ENCODE measurements at places on chromosomes 16 and 17.

DNA sequence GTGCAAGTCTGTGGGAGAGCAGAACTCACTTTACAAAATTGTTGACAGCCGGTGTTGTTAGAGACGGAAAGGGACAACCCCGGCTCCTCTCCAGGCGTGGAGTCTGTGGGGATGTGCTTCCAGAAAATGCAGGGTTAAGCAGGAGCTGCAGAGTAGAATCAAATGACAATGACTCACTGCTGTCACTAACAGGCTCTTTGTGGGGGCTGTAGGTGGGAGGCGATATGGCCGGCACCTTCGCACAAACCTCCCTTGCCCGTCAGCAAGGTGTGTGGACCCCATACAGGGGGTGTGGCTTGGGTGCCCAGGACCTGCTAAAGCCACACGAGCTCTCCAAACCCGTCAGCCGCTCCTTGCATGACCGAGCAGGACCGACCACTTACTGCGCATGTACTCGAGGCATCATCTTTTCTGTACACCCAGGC lies 5.8 kb downstream of the PDK2 start:
- no peak for DNase-seq

- no peak for DNase-seq
These were observed 1.4 kb upstream of the HOXB2 start for GRCh38 chr17:48546137-48546923.

- DNase-seq: no peak
These were observed 275.8 kb upstream of the MAF start for GRCh38 chr16:79876332-79876730.

GRCh38 chr16:82384949-82385348 lies 214.9 kb upstream of the MPHOSPH6 start:
- no peak for DNase-seq

DNA sequence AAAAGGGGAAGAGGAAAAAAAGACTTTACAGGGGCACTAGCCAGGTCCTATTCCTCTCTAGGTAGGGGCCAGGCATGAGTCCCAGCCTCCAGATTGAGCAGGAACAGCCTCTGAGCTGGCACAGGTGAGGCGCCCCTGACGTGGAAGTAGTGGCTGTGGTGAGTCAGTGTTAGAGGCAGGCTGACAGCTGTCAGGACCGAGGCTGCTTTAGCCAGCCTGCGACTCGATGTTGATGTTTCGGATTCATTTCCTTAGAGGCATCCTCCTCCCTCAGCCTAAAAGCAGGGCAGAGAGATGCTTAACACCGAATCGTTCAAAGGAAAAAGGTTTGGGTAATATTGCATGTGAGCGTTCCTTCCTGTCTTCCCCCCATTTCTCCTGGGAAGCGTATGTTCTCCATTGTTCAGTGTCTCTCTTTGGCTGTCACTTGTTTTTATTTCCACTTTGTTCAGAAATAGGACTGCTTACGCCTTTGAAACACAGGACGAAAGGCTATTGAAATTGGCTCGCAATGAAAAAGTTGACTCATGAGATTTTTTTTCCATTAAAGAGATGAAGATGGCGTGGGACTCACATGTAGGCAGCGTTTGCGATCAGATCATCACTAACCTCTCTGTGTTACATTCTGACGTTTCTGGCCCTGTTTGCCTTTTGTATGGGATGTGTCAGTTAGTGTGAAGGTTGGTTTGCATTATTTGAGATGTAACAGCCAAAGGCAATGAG lies 1.3 kb downstream of the KIAA0513 start:
- DNase-seq: peak; percentile 50

GRCh38 chr17:58626905-58627304 lies 64.9 kb downstream of the TEX14 start:
- DNase-seq: no peak

DNA sequence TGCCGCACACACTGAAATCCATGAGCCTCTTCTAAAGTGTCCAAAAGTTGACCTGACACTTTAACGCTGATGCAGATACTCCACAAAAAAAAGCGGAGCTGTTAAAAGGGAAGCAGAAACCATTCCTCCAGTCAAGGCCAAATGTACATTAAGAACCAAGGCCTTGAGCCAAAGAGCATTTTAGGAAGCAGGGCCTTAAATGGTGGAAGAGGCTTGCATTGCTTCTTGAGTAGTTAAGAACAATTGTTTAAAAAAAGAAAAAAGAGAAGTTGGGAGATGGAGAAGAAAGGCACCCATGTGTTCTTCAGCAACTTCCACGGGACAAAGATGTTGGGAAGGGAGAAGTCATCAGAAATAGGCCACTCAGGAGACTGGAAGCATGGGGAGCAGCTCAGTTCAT lies 6.3 kb downstream of the ZFHX3 start:
- DNase-seq: no peak

DNA sequence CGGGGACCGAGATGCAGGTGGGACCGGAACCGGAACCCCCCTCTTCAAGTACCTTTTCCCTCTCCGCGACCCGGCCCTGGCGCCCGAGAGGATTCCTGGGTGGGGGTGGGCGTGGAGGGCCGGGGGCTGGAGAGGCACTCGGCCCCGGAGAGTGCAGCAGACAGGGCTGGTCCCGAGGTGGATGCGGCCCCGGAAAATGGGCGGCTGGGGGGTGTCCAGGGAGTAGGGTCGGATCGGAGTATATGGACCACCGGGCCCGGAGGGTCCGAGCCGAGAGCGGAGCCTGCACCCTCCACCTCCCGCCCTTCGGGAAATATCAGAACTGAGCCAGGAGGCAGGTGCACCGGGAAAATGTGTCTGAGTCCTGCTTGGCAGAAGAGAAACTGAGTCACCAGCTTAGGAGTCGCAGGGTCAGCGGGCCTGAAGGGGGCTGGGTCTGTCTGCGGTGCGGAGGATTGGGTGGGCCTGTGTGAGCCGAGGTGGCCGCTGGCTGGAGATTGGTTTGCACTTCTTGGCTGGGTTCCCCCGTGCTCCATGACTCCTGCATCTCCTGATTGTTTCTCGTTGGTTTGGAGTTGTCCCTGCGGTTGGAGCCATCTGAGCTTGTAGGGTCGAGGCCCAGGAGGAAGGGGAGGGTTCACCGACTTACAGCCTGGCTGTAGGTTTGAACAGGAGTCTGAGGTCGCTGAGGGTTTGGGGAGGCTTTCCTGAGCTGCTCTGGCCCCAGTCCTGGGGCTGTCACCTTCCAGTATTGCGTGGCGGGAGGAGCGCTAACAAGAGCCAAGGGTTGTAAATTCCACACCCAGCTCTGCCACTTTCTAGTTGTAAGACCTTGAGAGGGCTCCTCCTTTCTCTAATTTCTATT lies 518 bp downstream of the SH2B1 start:
- peak; percentile 37 for DNase-seq

GRCh38 chr16:27883576-27883975 lies 179.9 kb downstream of the GSG1L start:
- no peak for DNase-seq

DNA sequence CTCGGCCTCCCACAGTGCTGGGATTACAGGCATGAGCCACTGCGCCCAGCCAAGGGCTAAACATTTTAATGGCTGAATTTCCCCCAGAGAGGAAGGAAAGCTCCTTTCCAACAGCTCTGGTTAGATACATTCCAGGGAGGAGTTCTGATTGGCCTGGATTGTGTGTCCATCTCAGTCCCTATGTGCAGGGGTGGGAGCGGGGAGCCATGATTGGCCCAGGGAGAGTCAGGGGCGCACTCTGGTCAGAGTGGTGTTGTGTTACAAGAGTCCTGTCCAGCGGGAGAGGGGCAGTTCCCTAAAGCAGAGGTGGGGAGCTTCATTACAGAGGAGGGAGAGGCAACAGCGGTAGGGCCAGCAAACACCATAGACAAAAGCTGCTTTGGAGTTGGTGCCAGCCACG lies 75.0 kb downstream of the RAP1GAP2 start:
- no peak for DNase-seq

DNA sequence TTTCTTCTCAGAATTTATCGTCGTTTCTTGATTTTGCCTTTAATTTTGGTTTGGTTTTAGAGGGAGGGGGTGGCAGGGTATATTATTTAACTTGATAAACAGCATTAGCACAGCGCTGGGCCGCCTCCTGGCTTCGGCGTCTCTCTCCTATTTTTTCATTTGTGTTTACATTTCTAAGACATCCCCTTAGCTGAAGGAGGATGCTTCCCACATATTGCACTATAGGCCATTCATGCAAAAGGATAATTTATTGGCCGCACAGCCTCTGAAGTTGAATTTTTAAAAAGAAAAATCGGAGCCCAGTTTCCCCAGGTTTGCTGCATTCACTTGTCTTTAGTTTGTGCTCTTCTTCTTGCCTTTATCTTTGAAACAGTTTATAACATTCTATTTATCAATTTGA lies 497.4 kb upstream of the ZFHX3 start:
- no peak for DNase-seq

- no peak for DNase-seq
These were observed 23.8 kb downstream of the NACA2 start for GRCh38 chr17:61567045-61567802.

- DNase-seq: no peak
These were observed 4.0 kb downstream of the SYNGR3 start for GRCh38 chr16:1993731-1994131.

GRCh38 chr17:27944546-27945332 lies 51.6 kb upstream of the LYRM9 start:
- no peak for DNase-seq

GRCh38 chr17:78664476-78665386 lies 87.5 kb upstream of the DNAH17 start:
- no peak for DNase-seq

DNA sequence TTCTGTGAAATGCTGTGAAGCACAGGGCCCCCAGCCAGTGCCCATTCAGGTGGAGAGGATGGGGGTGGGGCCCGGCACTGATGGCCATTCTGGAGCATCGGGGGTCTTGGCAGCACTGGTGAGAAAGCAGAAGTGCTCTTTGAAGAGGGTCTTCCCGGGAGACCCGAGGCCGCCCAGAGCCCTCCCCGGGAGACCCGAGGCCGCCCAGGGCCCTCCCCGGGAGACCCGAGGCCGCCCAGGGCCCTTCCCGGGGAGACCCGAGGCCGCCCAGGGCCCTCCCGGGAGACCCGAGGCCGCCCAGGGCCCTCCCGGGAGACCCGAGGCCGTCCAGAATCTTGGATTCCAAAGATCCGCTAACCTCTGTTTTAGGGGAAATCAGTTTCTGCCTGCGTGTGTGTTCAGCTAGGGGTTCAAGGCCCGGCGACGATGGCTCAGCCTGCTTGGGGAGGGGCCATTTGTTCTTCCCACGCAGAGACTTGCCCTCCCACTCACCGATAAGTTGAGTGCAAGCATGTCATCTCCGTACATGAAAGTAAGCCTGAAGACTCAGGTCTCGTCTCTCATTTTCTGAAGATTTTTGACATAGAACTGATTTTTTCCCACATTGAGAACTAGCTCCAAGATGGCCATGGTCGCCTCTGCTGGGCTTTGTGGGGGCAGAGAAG lies 35.2 kb upstream of the CAPN15 start:
- DNase-seq: no peak

DNA sequence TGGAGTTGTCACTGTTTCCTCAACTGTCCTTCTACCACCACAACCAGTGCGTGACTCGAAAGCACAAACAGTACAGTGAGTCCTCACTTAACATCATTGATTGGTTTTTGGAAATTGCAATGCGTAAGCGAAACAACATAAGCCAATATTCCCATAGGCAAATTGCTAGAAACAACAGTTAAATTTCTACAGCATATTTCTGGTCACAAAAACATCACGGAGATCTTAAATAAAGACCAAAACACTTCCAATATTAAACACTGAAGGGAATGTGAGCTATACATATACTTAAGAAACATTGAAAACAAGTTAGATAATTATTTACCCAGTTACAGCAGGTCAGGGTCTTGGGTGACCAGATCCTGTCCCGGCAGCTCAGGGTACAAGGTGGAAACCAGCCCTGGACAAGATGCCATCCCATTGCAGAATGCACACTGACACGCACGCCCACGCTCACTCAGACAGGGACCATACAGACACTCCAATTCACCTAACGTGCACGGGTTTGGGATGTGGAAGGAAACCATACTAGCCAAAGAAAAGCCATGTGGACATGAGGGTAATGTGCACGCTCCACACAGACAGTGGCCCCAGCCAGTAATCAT lies 4.7 kb downstream of the SLC13A5 start:
- no peak for DNase-seq

DNA sequence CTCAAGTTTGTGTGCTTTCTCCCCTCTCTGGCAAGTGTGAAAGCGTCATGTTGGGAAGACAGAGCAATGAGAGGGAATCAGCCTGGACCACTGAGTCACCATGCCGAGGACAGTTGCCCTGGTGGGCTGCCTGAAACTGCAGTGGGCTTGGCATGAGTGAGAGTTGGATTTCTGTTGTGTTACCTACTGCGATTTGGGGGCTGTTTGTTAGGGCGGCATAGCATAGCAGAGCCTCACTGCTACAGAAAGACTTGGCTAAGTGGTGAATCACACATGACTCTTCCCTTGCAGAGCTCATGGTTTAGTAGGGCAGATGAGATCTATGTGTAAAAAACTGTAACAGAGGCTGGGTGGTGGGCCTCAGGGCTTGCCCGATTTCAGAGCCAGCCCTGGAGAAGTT lies 324.6 kb downstream of the C16orf95 start:
- no peak for DNase-seq

GRCh38 chr16:23101012-23101550 lies 48.2 kb downstream of the USP31 start:
- DNase-seq: no peak

DNA sequence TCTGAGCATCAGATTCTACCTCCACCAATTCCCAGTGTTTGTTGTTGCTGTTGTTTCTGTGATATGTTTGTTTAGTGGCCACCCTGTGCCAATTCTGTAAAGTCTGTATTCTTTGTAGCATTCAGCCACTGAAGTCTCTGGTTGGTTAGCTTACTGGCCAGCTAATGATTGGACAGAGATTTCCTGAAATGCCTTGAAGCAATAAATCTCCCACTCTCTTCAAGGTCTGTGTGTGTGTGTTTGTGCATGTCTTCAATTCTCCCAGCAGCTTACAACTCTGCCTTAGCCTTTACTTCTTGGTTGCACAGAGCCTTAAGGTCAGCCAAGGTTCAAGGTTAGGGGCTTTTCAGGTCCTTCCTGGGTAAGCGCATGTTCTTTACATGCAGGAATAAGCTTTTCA lies 38.2 kb downstream of the PRPSAP2 start:
- no peak for DNase-seq

DNA sequence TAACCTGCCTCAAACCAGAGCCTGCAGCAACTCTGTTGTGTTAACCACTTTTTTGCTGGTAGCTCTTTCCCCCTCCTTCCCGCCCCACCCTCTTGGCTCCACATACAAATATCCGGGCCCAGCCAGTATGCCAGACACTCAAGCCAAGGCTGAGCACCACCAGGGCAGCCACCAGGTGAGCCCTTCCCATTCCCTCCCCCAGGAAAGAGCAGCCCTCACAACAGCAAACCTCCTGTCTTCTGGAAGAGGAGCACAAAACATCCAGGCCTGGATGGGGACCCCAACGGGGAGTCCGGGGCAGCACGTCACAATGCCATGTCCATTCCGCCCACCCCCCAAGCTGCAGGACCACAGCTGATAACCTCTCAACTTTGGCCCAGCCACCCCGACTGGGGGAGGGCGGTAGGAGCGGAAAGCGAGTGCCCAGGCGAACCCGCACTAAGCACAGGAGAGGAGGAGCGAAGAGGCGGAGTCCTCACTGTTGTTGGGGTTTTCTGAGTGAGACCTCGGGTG lies 757 bp downstream of the ORMDL3 start:
- DNase-seq: peak; percentile 21

GRCh38 chr16:4687946-4688673 lies 5.3 kb upstream of the NUDT16L1 start:
- no peak for DNase-seq
